Stimulated activated CD4-positive, alpha-beta T cell treated with anti-CD3 and anti-CD28 coated beads, Interleukin-15, amount 100 ng/mL, for 1 hour (primary cell): ENCODE measurements at places on chromosomes 1 and 21.
A peak's percentile ranks its signal among the peaks of the same experiment; 100 is the strongest.

- no peak for DNase-seq
Observed at GRCh38 chr1:157249326-157249725, 111.1 kb upstream of the ETV3 start.

GRCh38 chr1:184330875-184331274 lies 56.0 kb upstream of the C1orf21 start:
- DNase-seq: no peak

GRCh38 chr21:41584603-41585176 lies 76.7 kb upstream of the TMPRSS2 start:
- no peak for DNase-seq

DNA sequence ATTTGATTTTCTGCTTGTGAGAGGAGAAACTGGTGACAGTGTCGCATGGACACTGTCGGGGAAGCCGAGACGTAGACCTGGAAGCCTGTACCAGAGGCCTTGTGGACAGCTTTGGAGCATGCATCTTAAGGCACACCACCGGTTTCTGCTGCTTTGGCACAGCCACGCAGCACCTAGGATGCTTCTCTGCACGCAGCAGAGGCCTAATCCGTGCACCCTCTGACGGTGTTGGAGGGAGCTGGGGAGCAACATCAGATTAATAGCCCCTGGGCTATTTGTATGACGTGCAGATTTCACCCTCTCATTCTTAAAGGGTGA lies 30.3 kb downstream of the TEX35 start:
- DNase-seq: no peak

- DNase-seq: no peak
Observed at GRCh38 chr1:61432616-61433388, 292.1 kb downstream of the TM2D1 start.

DNA sequence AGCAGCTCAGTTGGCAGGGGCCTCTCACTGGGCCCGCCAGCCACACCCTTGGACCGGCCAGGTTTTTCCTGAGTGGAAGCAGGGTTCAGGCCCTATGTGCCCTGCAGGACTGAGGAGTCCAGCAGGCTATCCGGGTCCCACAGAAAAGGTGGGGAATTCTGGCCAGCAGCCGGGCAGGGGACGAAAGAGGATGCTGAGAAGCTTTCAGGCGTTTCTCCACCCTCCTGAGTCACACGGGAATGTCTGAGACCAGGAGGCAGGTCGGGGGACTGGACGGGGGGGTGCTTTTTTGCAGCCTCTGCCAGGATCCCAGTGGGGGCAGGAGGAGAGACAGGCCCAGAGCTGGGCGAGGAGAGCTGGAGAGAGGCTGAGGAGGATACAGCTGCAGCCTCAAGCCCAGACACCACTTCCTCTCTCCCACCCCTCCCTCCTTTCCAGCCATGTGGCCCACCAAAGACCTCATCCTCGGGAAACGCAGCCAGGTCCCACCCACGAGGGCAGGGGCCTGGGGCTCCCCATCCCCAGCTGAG lies 105.4 kb downstream of the SPSB1 start:
- no peak for DNase-seq

DNA sequence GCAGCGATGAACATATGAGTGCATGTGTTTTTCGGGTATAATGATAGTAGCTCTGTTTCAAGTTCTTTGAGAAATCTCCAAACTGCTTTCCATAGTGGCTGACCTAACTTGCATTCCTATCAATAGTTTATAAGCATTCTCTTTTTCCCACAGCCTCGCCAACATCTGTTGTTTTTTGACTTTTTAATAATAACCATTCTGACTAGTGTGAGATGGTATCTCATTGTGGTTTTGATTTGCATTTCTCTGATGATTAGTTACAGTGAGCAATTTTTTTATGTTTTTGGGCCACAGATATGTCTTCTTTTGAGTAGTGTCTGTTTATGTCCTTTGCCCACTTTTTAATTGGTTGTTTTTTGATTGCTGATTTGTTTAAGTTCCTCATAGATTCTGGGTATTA lies 10.6 kb upstream of the RUNX1 start:
- DNase-seq: no peak

DNA sequence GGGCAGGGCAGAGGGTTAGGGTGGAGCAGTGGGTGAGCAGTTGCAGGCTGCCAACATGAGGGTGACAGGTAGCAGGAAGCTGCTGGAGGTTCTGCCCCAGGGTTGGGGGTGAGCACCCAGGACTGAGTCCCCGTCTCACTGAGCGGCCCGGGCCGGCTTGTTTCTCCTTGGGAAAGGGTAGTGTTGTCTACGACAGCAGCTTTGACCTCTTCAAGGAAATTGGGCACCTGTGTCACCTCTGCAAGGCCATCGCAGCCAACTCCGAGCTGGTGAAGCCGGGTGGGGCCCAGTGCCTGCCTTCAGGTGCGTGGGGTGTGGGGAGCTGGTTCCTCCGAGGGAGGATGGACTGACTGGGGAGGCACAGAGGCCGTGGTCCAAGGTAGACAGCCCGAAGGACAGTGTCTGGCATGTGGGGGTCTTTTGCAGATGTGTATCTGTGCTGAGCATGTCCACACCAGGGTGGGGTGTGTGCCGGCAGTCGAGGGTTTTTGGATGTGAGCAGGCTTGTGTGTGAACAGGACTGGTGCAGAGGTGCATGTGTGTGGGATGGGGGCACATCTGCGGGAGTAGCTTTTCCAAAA lies 51.9 kb downstream of the DISP3 start:
- DNase-seq: no peak

DNA sequence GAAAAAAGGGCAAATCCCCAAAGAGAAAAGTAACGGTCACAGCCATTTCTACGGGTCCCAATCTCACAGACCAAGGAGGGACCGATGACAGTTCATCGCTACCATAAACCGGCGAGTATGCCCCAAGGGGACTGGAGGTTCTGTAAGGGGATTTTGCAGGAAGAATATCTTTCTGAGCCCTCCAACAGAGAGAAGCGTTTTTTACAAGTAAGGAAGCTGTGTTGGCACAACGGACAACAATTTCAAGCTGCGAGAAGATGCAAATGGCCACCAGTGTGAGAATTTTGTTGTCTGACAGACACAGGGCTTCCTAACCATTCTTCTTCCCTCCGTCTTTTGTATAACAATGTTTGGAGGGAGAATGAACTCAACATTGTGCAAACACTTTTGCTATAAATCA lies 1043.1 kb downstream of the ADGRL2 start:
- no peak for DNase-seq

DNA sequence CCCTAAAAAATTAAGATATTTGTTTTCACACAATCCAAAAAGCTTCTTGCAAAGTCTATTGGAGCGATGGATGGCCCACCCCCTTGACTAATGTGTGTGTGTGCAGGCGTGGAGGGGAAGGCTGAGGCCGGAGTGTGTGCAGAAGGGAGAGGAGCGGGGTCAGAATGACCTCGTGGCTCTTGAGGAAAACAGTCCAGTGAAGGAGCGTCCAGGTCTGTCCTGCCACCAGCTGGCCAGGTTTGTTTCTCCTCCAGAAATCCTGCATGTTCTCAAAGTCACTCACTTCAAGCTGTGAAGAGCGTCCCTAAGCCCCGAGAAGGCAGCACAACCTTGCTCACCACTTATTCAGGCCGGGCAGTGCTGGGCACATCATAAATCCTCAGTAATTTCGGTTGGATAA lies 69.5 kb upstream of the SSX2IP start:
- DNase-seq: no peak

DNA sequence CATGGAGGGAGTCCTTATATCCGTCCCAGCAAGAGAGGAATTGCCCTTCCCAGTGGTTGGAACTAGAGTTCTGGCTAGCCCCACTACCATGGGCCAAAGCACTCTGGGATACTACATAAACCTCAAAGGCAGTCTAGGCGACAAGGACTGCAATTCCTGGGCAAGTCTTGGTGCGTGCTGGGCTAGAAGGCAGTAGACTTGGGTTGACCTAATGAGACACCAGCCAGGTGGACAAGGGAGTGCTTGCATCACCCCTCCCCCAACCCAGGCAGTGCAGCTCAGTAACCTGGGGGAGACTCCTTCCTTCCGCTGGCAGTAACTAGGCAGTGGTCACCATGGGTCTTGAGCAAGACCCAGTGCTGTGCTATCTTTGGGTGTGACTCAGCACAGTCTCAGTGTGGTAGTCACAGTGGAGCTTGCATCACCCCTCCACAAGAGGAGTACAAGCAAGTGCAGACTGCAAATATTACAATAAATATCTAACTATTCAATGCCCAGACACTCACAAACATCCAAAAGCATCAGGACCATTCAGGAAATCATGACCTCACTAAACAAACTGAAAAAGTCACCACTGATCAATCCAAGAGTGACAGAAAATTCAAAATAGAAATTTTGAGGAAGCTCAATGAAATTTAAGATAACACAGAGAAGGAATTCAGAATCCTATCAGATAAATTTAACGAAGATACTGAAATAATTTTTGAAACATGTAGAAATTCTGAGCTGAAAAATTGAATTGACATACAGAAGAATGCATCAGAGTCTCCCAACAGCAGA lies 84.7 kb upstream of the LYPLAL1 start:
- no peak for DNase-seq

DNA sequence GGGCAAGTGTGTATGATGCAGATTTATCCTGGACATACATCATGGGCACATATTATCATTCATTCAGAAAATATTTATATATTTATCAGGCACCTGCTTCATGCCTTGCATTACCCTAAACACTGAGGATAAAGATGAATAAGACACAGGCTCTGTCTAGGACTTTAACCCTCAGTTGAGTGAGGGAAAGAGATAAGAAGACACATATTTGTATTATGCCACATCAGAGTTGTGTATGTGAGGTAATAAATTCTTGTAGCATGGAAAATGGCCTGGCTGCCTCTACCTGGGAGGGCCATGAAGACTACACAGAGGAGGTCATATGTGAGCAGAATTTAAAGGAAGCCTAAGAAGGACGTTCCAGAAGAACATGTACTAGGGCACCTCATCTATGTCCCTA lies 275.8 kb upstream of the ST6GALNAC5 start:
- DNase-seq: no peak

DNA sequence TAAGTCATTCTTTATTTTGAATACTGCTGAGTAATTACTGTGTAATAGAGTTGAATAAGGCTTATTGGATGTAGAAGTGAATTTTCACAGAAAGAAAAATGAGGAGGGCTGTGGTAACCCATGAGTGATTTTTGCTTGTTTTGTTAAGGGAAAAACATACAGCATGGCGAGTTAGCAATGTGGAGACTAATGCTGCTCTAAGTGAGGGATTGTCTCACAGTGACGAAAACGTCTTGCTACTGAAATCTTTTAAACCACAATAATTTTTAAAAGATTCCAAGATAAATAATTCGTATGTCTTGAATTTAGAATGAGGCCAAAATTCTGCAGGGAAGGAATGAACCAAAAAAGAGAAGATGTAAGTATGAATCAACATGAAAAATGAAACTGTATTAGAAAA lies 16.2 kb upstream of the PLA2G4A start:
- no peak for DNase-seq

GRCh38 chr1:152036267-152037216 lies at the start of gene S100A11:
Gene S100A11 (minus strand): TSS chr1:152037004. CDS start chr1:152036915, 89 bp downstream.
- DNase-seq: peak; percentile 54

DNA sequence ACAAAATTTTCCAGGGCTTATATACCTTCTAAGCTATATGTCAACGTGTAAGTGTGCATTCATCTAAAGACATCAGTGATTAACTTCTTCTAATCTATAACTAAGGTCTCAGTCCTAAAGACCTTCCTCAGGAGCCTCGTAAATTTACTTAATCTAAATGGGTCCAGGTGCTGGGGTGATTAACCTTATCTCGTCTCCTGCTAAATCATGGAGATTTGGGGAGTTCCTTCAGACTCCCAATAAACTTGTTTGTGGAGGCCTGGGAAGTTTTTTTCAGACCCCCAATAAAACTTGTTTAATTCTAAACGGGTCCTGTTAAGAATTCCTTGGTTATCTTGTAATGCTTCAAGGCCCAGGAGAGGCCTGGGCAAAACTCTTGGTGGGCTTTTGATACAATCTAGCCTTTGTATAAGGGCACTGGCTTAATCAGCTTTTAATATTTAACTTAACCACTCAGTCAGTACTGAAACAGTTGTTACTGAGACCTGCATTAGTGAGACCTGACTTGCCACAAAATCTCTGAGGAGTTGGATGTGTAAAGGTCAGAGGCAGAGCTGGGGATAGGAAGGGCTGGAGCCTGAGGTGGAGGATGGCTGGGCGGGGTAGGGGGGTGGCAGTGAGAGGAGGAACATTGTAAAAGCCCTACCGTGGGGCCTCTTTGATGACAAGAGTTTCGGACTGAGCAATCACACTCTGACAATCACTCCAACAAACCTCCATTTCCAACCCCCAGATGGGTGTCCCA lies 6.2 kb upstream of the HMGCS2 start:
- DNase-seq: no peak

DNA sequence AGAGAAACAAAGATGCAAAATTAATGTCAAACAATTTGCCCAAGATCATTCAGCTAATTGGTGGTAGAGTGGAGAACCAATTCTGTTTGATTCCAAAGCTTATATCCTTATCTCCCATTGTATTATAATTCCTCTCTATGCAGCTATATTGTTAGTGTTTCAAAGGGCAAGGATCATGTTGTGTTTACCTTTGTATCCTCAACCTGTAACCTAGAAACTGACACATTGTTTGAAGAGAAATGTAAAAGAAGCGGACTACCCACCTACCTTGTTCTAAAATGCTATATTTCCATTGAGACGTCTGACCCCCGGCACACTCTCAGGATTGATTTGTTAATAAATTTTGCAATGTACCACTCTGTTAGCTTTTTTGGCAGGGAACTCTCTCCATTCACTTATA lies 9.3 kb downstream of the RAVER2 start:
- no peak for DNase-seq

- DNase-seq: no peak
Observed at GRCh38 chr1:176998183-176998795, 166.2 kb downstream of the ASTN1 start.

- no peak for DNase-seq
Observed at GRCh38 chr1:31657020-31657804, 12.5 kb upstream of the PEF1 start.

- no peak for DNase-seq
Observed at GRCh38 chr1:88731475-88732269, 47.6 kb downstream of the PKN2 start.

- no peak for DNase-seq
Observed at GRCh38 chr21:42666925-42667324, 13.5 kb downstream of the PDE9A start.

GRCh38 chr1:209513226-209513625 lies 70.3 kb upstream of the CAMK1G start:
- no peak for DNase-seq

DNA sequence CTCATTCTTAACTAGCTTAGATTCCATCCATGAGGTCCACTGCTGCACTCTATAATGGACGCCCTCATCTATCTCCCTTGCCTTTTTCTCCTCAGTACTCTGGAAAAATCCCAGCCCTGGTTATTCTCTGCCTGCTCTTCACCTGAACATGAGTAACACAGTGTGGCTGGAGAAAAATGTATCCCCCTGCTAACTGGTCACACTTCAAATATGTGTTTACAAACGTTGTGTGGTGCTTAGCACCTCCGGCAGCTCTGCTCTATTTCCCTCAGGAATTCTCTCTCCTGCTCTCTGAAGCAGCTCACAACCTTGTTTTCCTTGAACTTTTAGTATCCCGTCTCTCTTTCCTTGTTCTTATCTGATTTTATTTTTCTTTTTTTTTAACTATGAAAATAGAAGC lies 4.1 kb downstream of the SCCPDH start:
- no peak for DNase-seq
